Iris pigment epithelial cell (primary cell): ENCODE measurements at places on chromosomes 7 and 10.

GRCh38 chr7:115387137-115387536, 465.2 kb downstream of the MDFIC start:
- DNase-seq, result no peak

DNA sequence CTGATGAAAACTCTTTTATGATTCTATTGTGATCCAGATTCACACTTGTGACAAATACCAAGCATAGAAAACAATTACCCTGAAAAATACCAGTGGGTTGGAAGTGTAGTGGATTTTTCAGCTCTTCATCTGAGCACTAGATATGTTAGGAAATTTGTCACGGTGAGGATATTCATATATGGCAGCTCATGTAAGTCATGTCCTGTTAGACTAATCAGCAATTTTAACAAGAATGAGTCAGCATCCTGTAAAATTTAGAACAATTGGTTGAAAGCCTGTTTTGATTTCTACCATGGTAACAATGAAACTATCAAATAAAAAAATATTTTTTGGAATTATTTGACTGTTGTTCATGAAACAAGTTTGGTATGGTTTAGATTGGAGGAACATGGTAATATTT, 334.3 kb downstream of the CACNA2D1 start:
- peak; percentile 69 for DNase-seq

DNA sequence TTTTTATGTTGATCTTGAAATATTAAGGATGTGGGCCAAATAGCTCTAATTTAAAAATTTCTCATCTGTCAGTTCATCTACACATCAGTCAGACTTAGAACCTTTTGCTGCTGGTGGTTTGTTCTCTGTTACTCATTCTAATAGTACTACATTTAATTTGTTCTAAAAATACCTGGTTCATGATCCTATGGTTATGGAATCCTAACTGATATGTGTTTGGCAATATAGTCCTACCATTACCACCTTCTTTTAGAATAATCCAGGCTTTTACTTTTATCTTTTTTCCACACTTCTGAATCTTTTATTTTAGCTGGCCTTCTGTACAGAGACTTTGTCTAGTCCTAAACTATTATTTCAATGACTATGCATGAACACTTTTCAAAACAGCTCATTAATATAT, 116.9 kb downstream of the SVOPL start:
- DNase-seq, result peak; percentile 23

DNA sequence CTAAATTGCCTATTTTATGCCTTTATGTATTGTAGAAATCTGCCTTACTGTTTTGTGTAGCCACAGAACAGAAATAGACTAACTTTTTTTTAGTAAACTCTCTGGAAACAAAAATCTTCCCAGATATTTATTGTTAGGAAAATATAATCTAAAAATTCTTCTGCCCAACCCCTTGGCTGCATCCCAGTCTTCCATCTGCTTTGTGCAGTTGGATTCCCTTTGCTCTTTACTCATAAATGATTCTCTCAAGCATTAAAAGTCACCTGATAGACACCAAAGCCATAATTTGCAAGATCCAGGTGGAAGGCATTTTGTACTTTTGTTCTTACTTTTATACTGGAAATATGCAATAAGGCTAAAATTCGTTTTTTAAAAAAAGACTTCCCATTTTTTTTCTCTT, 6.1 kb upstream of the CAV2 start:
- no peak for DNase-seq

DNA sequence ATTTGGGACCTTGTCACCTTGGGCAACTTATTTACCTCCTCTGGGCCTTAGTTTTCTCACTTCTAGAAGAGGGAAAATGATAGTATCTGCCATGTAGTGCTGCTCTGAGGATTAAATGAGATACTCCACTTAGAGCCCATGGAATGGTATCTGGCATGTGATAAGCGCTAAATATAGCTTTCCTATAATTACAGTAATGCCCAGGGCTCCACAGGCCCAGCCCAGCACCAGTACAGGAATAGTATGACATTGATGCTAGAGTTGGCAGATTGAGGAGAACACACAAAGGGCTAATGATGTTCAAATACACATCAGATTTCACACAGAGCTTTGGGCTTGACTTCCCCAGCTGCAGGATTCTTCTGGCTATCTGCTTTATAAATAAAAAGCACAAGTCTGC, 34.9 kb downstream of the FAS start:
- DNase-seq, result no peak

DNA sequence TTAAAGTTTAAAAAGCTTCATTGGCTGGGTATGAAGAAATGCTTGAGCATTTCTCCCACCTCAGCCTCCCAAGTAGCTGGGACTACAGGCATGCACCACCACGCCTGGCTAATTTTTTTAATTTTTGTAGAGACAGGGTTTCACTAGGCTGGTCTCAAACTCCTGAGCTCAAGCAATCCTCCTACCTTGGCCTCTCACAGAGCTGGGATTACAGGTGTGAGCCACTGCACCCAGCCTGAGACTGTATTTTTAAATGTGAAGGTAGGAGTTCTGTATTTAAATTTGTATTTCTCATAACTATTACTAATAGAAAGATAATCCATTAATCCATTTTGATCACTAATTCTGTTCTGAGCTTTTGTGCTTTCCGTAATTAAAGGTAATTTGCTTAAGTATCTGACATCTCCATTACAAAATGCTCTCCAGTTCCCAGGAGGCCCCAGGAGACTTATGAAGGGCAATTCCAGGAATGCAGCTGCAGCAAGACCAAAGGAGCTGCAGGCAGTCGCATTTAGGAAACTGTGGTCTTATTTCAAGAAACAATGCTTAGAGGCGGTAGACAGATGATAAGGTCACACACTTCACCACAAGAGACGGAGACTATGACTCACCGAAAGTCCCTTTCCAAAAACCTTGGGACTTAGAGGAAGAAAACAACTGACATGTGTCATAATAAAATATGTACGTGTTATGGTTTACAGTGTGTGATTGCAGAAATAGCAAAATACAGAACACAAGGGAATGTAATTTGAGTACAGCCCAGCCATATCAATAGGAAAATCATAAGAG, 23.3 kb downstream of the YAE1 start:
- peak; percentile 98 for DNase-seq

- no peak for DNase-seq
These were observed 1.9 kb downstream of the FGF8 start for GRCh38 chr10:101773923-101774588.

- DNase-seq, result peak; percentile 97
These were observed 152.2 kb downstream of the CRPPA start for GRCh38 chr7:16268821-16269768.

- DNase-seq, result no peak
These were observed 937 bp downstream of the DDX56 start for GRCh38 chr7:44572771-44573170.

- no peak for DNase-seq
These were observed 20.9 kb downstream of the DNAJB9 start for GRCh38 chr7:108590606-108591005.

- DNase-seq, result no peak
These were observed 4.9 kb upstream of the BMPR1A start for GRCh38 chr10:86751477-86751876.

- peak; percentile 95 for DNase-seq
These were observed 103.2 kb downstream of the NRBF2 start for GRCh38 chr10:63236113-63236935.

DNA sequence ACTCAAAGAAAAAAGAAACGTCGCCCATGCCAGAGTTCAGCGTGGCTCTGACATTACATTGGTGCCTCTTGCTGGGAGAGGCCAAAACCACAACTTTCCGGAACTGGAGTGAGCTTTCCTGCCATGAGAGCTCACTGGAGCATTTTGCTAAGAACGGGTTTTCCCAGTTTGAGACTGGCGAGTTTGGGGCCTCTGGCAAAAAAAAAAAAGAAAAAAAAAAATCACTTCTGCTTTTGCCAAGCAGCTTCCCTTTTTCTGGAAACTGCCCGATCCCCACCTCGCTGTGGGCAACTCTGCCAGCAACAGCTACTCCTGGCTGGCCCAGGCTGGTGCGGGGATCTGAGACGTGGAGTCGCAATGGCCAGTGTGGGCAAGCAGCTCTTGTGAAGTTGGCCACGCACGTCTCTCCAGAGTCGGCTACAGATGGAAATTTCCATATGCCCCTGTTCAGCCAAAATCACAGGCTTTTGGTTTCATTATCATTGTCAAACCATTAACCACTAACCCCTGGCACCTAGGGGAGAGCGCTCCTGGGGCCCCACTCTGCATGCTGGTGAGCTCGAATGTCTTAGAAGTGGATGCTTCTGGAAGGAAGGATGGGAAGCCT, 25.7 kb downstream of the PRKAG2 start:
- DNase-seq, result no peak

GRCh38 chr10:27743877-27744801, 1.5 kb downstream of the MKX start:
- DNase-seq, result peak; percentile 31

- DNase-seq, result no peak
These were observed 121.4 kb downstream of the RNF133 start for GRCh38 chr7:122577449-122578003.

- no peak for DNase-seq
These were observed 323.4 kb downstream of the PARD3 start for GRCh38 chr10:34491678-34492077.

GRCh38 chr10:803041-803741, 113.7 kb upstream of the DIP2C start:
- no peak for DNase-seq

DNA sequence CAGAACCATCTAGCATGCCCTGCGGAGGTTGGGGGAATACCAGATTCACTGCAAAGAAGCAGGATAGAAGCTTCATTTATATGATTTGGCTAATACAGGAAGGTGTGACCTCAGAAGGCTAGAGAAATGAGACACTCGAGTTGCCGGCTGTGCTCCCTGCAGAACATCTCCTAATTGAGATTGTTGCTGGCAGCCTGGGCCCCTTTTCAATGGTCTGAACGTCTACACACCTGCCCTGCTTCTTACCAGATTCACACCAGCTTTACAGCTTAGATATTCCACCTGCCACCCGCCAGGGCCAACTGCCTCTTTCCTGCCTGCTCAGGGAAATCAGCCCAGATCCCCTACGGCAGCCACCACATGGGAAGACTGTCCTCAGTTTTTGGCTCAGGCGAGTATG, 475.3 kb upstream of the AUTS2 start:
- DNase-seq, result no peak

DNA sequence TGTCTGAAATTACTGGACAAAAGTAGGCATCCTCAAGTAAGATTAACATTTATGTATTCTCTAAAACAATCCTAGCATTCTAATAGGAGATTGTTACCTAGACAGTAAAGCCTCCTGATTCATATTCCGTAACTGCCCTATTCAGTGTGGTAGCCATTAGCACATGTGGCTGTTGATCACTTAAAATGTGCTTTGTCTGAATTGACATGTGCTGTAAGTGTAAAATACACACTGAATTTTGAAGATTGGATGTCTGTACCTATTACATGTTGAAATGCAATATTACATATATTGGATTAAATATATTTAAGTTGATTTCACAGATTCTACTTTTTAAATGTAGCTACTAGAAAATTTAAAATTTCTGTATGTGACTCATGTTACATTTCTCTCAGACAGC, 14.6 kb downstream of the EDRF1 start:
- DNase-seq, result no peak

DNA sequence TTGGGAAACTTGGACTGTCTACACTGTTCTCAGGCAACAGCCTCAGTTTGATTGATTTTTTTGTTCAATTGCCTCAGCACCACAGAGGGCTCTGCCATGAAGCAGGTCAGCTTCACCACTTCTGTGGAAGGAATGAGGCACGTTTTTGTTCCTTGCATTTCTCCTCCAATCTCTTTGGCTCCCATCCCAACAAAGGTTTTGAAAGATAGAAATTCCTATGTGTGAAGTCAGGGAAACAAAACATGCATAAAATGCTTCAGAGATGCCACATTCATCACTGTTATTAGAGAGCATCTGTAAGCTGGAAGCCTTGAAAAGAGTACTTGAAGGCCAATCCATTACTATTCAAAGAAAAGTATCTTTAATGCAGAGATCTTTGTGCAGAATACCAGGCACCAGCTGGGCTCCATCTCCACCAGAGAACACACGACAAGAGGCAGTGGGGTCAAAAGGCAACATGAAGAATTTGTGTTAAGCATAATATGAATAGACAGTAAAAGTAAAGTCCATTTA, 249.1 kb upstream of the LYZL1 start:
- peak; percentile 95 for DNase-seq

- DNase-seq, result peak; percentile 56
These were observed 46.3 kb downstream of the MTPN start for GRCh38 chr7:135930565-135931461.

- DNase-seq, result peak; percentile 60
These were observed 956.6 kb downstream of the GATA3 start for GRCh38 chr10:9010931-9011670.

DNA sequence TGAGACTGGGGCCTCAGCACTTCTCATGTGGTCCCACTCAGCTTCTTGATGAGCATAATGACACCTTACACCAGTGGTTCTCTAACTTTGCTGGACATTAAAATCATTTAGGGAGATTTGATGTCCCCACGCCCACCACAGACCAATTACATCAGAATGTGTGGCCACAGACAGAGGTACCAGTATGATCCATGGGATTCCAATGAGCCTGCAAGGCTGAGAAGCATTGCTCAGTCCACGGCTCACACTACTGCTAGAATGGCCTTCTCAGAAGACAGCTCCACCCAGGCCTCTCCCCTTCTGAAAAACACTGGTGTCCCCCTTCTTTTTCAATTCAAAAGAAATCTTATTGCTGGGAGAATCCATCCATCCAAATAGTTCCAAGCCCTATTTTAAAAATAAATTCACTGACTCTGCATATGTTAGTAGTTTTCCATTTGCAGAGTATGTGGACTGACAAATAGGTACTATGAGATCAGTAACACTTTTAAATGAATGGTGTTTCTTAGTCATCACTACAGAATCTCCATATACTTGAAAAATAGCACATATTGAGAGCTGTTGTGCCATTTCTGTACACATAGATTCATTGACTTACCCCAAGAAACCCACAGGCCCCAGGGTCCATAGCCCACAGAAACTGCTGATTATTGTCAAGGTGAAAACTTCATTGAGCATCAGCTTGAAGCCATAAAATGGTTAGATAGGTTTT, 34.5 kb upstream of the TECTB start:
- DNase-seq, result no peak

DNA sequence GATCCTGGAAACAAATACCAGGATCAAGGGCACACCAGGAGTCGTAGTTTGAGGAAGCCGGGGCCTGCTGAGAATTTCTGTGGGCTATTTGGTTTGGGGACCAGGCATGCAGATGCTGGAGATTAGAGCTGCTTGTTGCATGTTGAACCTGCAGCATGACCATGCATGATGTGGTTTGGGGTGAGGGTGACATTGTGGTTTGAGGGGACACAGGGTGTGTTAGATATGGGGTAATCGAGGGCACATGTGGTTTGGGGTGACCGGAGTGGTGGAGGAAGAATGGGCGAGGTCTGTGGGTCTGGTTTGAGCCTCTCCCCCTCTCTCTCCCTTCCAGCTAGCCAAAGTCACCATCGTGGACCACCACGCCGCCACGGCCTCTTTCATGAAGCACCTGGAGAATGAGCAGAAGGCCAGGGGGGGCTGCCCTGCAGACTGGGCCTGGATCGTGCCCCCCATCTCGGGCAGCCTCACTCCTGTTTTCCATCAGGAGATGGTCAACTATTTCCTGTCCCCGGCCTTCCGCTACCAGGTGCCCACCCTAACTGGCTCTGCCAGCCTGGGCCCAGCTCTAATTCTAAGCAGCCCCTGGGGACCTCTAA, 10.2 kb downstream of the NOS3 start:
- DNase-seq, result no peak

- DNase-seq, result no peak
These were observed 421.0 kb downstream of the PTPRN2 start for GRCh38 chr7:158166386-158167340.
